Kidney (tissue), 22 donors: ENCODE measurements at places on chromosomes 1 and 21.

GRCh38 chr1:61851849-61852669, 109.8 kb downstream of the PATJ start:
- peak; percentile 91 for DNase-seq

DNA sequence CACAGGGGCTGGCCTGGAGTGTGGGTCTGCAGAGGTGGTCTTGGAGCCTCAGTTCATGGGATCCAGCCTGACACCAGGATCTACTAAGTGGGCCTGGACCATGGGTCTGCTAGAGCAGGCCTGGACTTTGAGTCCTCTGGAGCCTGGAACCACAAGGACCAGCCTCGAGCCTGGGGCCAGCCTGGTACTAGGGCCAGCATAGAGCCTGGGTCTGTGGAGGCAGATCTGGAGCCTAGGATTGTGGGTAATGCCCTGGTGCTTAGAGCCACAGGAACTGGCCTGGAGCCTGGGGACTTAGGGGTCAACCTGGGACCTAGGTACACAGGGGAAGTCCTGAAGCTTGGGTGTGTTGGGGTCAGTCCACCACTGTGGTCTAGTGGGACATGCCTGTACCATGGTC, 12.7 kb downstream of the LORICRIN start:
- no peak for DNase-seq

DNA sequence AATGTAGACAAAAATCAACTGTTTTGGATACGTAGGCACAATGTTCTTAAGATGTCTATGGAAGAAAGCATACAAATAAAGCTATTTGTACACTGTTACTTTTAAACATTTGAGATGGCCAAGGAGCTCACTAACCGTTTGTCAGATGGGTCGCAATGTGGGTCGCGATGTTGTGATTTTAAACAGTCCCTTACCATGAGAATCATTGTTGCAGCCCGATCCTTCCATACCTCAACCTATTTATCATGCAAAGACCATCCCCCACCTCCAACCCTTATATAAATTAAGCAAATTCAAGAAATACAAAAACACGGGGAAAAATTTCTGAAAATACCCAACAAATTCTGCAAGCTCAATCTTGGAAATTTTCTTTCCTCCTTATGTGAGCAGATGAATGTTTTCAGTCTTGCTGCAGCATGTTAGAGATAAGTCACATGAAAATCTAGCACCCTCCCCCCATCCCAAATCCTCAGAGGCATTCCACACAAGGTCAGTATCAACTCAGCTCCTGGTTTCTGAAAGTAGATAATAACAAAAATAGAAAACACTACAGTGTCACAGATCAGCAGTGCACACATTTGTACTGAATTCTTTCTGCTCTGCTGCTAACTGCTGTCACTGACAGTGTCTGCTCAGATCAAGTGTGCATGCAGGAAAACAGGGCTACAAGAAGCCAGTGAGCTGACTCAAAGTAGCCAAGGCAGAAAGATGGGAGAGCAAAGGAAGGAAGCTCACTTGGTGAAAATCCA, 92.9 kb upstream of the TTC39A start:
- DNase-seq: no peak

GRCh38 chr1:43550598-43551246, 20.0 kb downstream of the PTPRF start:
- no peak for DNase-seq

GRCh38 chr1:20359451-20360330, 69.0 kb downstream of the VWA5B1 start:
- DNase-seq: no peak

GRCh38 chr21:44088401-44088780, 18.8 kb upstream of the PWP2 start:
- DNase-seq: no peak

GRCh38 chr1:221724931-221725605, 16.8 kb downstream of the DUSP10 start:
- no peak for DNase-seq

DNA sequence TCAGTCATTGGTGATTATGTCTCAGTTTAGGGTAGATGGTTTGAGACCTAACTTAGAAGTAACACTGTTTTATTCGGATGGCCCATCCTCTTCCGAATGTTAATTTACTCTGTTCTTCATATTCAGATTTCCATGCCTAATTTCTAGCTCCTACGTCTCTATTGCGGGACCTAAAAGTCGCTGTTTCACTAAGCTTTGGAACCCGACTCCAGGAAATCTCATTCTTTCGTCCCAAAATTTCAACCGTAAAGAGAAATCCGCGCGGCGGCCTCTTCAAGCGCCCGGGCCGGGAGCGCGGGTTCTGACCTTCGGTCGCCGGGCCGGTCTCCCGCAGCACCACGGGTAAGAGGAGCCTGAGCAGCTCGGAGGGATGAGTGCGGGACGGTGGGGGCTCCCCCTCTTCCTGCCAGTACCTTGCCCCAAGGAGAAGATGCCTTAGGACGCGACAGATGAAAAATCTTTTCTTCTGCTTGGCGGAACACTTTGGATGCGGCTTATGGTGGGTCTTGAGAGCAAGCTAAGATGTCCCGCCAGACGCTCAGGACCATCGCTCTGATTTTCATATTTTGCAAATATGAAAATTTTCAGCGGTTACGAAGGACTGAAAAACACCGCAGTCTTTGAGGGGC, 128.7 kb downstream of the PPIAL4G start:
- peak; percentile 35 for DNase-seq

DNA sequence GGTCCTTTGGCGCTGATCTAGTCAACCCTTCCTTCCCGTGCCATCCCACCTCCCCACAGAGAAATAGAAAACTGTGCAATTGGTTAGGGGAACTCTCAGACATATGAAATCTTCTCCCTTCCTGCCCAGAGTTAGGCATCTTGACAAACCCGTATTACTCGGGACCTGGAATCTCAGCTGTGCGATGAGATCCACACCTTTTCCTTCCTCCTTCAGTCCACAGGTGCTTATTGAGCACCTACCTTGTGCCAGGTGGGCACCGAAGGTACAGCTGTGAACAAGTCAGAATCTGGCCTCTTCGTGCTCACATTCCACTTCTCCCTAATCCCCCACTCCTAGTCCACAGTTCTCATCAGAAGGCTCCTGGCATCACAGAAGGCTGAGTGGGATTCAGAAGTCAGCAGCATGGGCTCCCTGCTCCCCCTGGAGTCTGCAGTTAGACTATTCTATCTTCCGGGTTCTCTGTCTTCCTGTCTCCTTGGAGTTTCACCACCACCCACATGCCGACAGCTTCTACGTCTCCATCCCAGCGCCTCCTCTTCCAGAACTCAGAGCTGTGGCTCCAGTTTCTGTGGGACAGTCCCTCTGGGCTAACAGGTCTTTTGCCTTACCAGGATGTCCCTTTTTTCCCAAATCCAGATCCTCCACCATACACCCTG, 23.0 kb downstream of the KNCN start:
- peak; percentile 45 for DNase-seq

- DNase-seq: no peak
Observed at GRCh38 chr21:46308431-46308830, 15.2 kb downstream of the C21orf58 start.

DNA sequence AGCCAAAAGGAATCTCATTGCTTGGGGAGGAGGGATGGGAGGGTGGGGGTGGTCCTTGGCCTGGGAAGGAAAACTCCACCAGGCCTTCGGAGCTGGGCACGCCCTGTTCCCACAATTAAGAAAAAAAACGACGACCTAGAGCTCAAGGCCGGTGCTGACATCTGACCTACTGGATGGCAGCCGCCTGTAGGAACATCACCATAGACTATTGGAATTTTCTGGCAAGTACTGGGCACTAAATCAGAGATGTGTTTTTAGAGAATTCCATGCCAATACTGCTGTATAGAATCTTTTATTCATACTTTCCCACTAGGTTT, 729 bp downstream of the NADK start:
- peak; percentile 24 for DNase-seq

- DNase-seq: no peak
Observed at GRCh38 chr1:20729990-20730689, 2.4 kb downstream of the SH2D5 start.

DNA sequence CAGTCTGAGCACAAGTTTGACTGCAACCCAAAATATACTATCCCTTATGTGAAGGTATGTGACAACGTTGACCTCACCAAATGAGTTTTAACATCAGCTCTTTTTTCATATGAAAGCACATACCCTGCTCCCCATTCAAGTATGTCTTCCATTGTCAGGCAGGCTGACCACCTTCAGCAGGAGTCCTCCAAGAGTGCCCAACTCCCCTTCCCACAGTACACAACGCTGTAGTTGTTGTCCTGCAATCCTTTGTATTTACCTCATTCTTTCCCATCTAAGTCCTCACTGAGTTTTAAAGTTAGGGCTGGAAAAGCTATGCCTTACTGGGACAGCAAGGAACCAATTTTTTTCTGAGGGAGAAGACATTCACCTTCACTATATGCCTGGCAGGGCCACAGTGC, 14.7 kb downstream of the SFPQ start:
- DNase-seq: no peak

- no peak for DNase-seq
Observed at GRCh38 chr1:233897325-233898162, 6.9 kb upstream of the SLC35F3 start.

DNA sequence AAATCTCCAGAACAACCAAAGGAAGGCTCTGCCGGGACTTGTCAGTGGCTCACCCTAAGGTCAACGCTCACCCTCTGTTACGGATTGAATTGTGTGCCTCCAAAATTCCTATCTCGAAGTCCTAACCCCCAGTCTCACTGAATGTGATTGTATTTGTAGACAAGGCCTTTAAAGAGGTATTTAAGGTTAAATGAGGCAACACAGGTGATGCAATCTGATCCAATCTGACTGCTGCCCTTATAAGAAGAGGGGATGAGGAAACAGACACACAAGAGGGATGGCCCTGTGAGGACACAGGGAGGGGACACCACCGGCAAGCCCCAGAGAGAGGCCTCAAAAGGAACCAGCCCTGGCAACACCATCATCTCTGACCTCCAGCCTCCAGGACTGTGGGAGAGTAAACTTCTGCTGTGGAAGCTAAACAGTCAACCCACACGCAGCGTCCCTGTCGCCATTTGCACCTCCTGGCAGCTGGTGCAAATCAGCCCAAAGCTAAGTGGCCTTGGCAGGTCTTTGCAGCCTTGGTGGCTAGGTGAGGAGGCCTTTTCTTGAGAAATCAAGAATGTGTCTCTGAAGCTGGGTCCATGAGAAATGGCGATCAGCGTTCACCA, 24.2 kb downstream of the UBASH3A start:
- DNase-seq: no peak

DNA sequence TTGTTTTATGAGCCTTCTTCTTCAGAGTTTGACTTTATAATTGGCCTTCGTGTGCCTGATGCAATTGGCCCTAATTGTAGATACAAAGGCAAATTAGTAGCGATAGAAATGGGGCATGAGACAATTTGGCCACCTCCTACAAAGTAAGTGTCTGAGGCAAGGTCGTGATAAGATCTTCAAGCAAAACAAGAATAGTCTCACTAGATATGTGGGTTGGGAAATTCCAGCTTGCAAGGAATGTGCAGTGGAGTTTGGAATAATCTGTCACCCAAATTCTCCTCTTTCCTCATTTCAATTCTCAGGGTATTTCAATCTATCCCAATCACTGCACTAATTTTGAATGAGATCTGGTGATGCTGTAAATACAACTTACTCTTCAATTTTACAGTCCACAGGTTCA, 11.4 kb upstream of the TSNAX start:
- DNase-seq: no peak

DNA sequence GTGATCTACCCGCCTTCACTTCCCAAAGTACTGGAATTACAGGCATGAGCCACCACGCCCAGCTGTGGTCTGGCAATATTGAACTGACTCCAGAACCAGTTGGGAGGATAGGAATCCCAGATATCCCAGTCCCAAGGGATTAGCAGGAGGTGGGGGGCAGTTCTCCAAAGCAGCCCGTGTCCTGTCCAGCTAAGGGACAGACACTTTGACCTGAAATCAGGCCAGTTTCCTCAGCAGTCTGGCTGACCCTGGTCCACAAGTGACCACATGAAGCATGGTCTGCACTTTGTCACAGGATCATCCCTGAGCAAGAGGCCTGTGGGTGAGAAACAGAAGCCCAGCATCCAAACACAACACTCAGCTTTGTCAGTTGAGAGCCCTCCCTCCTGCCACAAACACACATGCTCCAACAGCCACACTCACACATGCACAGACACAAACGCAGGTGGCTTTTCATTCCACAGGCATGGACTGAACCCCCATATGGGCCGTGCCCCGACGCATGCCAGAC, 2.7 kb upstream of the FDPS start:
- DNase-seq: no peak

DNA sequence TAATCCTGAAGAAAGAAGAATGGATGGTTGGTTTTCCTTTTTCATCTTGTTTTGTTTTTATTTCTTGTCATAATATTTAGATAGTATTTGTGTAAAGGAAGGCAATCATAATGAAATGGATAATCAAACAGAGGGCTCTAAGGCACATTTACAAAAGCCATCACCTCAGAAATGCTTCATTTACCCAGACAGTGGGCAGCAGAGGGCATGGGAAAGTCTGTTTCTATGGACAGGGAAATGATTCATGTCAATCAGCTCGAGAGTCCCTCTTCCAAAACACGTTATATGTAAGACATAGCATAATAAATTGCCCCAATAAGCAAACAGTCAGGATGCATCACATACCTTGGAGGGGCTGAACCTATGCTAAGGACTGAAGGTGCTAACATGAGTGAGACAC, 426.1 kb downstream of the PLPP3 start:
- DNase-seq: no peak

- DNase-seq: no peak
Observed at GRCh38 chr21:24881506-24881905, 725.8 kb downstream of the MRPL39 start.

GRCh38 chr21:46002841-46003574, 21.4 kb downstream of the COL6A1 start:
- DNase-seq: no peak
